ENCODE measurements at places on chromosomes 12 and 14. TPM values are rescaled to one million over a fixed set of nuclear protein-coding genes. Genes with fewer than 3 reads are reported as not detected.

DNA sequence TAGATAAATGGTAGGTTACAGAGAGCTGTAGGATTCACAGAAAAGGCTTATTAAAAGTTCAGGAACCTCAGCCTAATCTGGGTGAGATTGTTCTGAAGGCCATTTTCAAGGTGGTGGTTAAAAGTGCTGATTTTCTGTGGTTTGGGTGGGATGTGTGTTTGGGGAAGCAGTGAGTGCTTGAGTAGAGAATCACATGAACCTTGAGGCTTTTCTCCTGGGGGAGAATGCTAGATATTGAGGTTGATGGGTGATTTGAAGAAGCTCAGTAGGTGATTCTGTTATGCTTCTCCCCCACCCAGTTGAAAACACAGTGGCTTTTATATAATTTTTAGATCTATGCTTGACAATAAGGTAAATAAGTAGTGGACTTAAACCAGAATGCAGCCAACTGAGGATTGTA, 420.9 kb downstream of the PCNX1 start:
- no peak for DNase-seq

- no peak for DNase-seq
Observed at GRCh38 chr12:99767809-99768208, 120.3 kb downstream of the GARIN6 start.

The CISTR gene
- polyA plus RNA-seq: not detected

The TCL1B gene
- not detected for polyA plus RNA-seq

The STAC3 gene
- 0.62 TPM for polyA plus RNA-seq

Data from keratinocyte (primary cell).